ENCODE measurements at places on chromosomes 3 and 15.

DNA sequence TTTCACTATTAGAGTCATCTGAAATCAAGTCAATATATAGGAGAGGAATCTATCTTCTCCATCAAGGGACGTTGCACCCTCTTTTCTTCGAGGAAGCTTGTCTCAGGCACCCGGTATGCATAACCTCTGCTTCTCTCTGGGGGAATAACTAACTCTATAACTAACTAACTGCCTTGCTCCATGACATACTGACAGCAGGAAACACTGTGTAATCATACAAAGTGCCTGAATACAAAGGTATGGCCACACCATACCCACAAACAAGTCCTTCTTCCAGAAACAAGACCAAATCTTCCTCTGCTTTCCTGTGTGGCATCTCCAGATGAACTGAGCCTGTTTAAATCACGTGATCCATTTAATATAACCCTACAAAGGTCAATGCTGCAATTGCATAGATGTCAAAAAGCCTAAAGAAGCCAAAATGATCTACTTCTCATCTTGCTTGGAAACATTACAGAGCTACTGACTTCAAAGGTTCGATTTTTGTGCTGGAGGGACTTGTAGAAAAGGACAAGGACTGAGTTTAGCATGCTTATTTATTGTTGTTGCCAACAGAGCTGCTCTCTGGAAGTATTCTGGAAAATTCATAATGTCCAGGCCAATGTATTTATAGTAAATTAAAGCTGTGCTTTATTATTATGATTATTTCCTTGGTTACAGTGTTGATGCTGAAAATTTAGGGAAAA lies 380.5 kb downstream of the FOXP1 start:
- DNase-seq: no peak

- no peak for DNase-seq
Observed at GRCh38 chr3:43326891-43327581, 40.7 kb downstream of the SNRK start.

DNA sequence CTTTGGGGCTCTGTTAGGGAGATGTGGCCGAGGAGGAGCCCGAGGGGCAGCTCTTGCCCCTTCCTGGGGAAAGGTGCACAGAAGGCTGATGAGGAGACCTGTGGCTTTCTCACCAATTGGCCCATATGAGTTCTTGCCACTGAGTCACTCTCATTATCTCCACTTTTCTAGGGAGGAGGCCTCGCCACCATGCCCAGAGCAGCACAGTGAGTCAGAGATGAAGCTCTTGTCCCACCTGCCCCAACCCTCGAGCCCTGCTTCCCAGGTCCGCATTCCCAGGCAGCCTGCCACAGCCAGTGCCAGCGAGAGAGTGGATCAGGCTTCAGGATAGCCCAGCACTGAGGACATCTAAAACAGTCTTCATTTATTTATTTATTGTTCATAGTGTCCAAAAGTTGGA lies 53.5 kb downstream of the AMOTL2 start:
- peak; percentile 66 for DNase-seq

DNA sequence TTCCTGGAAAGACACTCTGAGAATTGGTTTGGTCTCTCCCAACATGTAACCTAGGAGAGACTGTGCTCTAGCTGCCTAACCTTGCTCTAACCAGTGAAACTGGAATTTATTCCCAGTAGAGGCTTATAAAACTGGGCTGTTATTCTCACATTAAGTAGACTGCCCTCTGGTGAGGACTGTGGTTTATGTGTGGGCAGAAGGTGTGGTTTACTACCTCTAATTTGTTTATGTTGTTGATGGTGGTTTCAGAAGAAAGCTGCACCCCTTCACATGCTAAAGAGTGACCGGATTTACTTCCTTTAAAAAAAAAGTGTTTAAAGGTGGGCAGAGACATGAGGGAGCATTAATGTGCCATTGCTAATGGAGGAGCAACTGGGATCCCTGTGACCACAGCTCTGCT lies 273.2 kb downstream of the MECOM start:
- DNase-seq: peak; percentile 17

GRCh38 chr3:157542711-157543500 lies 39.7 kb upstream of the VEPH1 start:
- DNase-seq: peak; percentile 76

Data from ELR (cell line).